CD4-positive, alpha-beta T cell treated with Interferon alpha-2 for 1 hour (primary cell): ENCODE measurements at places on chromosomes 12 and 14.

DNA sequence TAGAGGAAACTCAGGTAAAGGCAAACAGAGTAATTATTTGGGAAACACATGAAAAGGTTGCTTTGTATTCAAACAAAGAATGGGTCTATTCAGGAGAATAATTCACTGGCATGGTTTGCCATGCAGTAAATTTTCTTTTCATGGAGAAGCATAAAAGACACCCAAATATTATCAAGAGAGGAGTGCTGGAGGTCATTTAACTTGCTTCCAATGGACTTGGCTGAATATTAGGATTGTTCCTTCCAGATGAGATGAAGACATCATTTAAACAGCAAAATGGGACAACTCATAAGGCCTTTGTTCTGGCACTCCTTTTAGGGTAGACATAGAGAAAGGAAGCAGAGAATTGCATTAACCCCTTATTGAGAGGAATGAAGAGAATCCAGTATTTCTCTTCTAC, 38.7 kb downstream of the WIF1 start:
- DNase-seq = no peak

DNA sequence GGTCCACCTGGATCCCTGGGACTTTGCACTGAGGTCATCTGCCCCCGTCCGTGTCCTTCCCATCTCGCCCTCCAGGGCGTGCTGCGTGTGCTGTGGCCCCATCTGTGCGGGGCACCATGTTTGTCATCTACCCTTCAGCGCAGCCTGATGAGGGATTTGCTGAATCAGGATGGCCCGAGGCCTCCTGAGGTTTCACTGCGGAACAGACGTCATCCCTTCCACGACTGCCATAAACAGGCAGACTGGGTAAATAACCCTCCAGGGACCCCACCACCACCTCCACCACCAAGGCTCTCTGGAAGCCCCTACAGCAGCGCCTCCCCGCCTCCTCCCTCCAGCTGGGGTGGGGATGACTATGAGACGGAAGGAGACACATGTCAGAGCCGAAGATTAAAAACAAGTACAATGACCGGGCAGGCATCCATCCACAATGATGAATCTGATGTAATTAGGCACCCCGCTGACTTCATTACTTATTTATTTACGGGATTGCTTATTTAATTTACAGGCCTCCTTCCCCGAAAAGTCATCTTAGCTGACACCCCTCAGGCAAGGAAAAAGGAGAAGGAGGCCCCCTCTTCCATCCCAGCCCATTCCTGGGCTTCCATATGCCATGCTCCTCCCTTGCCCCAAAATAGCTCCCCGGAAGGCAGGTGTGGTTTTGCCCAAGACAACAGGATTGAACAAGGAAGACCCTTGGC, 39.4 kb downstream of the NCOR2 start:
- no peak for DNase-seq

DNA sequence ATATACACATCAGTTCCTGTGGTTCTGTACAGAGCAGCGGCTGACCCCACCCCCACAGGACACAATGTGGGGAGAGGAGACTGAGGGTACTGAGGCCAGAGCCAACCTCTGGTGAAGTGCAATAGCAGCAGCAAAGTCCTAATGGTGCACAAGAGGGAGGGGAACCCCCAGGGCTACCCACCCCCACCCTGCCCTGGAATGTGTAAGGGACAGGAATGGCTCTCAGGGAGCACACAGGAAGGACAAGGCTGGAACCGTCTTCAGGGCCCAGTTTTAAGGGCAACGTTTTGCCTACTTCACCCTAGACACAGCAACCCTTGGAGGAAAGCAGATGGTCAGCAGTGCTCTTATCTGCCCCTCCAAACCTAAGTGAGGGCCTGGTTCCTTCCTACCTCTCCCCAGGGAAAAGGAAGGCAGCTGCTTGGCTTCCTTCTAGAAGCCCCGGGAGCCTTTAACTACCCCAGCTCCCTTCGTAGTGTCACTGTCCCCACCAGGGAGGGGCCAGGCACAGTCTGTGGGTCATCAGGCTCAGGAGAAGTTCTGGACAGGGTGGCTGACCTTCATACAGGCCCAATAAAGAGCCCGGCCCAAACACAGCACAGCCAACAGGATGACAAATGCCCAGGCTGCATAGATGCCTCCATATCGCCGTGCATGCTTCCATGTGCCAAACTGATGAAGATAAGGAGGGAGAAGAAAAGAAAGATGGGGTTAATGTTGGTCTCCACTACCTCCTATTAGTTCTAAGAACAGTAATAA, 3.0 kb downstream of the PIP4P1 start:
- DNase-seq = no peak

DNA sequence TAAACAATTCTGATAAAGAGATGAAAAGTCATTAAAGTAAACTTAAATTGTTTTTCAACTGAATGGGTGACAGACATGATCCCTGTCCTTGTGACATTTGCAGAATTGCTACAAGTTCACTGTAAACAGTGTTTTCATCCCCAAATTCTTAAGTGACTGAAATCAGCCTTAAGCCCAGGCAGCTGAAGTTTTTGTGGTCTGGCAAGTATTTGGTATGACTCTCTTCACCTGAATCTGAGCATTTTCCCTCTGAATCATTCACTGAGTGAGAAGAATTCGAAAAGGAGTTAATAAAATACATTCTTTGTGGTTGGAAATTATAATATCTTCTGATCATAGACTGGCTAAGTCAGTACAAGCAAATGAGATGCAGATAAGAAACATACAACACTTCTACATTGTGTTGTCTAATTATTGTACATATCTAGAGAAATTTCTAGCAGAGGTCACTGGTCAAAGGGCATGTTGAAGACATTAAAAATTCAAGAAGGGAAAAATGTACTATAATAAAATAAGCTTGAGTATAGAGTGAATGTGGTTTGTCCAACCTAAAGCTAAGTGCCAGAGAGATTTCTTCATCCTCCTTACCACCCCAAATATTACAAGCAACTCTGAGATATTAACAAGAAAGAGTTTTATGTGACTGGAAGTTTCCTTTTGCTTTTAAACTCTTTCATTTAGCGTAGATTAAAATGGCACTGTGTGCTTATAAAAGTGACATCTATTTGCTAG, 177.8 kb upstream of the DIO2 start:
- DNase-seq = no peak
